ENCODE measurements at places on chromosomes 2 and 18. TPM values are rescaled to one million over a fixed set of nuclear protein-coding genes. Genes with fewer than 3 reads are reported as not detected.

CRYGC gene
- total RNA-seq: not detected

GRHL1 gene
- 0.69 TPM for total RNA-seq

LINC00305 gene
- total RNA-seq: not detected

POLR1A gene
- total RNA-seq: 16.3 TPM

CRACDL gene
- total RNA-seq: 3.0 TPM

DQX1 gene
- 0.11 TPM for total RNA-seq

VAMP5 gene
- total RNA-seq: 47.3 TPM

ATOH8 gene
- 23.3 TPM for total RNA-seq

CHST9 gene
- 2.0 TPM for total RNA-seq

ACADL gene
- 1.3 TPM for total RNA-seq

PLEKHH2 gene
- total RNA-seq: 1.3 TPM

TNFRSF11A gene
- 1.6 TPM for total RNA-seq

AAK1 gene
- total RNA-seq: 133 TPM

C2orf80 gene
- not detected for total RNA-seq

PTPN4 gene
- total RNA-seq: 45.4 TPM

IHH gene
- total RNA-seq: not detected

POU3F3 gene
- 0.11 TPM for total RNA-seq

HTR2B gene
- total RNA-seq: 1.5 TPM

AQP12A gene
- not detected for total RNA-seq

GFPT1 gene
- 46.2 TPM for total RNA-seq

NOL4 gene
- total RNA-seq: not detected

RUFY4 gene
- total RNA-seq: not detected

FRZB gene
- 2.2 TPM for total RNA-seq

Measured in left ventricle myocardium inferior (tissue), 1 donor.